ENCODE measurements at places on chromosomes 16 and 17.

- no peak for DNase-seq
Observed at GRCh38 chr17:1005361-1005946, 8.5 kb downstream of the TIMM22 start.

DNA sequence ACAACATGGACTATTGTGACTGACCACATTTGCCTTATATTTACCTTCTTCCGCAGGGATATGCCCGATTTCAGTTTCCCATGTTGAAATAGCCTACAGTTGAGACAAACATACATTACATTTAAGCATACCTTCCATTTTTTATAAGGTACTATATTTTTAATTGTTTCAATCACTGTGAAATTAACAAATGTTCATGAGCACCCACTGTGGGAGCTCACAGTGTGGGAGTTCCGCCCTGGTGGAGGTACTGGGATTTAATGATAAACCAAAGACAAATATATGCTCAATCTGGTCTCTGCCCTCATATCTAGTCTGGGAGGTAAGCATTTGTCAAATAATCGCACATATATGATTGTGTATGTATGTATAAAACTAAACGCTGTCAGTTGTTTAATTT lies 15.8 kb upstream of the TOX3 start:
- DNase-seq = no peak

DNA sequence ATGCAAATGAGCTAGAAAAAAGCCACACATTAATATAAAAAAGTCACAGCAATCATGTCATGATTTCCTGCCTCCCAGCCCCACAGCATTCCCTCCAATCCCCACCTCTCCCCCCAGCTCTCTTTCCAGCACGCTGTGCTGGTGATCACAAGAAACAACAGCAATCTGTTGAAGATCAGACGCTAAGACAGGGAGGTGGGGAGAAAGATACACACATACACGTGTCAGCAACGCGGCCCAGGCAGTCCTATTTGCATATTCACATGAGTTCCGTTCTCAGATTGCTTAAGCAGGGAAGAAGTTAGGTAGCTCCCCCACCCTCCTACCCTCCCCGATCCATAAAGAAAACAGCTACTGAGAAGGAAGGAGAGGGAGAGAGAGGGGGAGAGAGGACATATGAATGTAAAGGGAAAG lies 405.5 kb upstream of the PSMD7 start:
- DNase-seq = peak; percentile 90

DNA sequence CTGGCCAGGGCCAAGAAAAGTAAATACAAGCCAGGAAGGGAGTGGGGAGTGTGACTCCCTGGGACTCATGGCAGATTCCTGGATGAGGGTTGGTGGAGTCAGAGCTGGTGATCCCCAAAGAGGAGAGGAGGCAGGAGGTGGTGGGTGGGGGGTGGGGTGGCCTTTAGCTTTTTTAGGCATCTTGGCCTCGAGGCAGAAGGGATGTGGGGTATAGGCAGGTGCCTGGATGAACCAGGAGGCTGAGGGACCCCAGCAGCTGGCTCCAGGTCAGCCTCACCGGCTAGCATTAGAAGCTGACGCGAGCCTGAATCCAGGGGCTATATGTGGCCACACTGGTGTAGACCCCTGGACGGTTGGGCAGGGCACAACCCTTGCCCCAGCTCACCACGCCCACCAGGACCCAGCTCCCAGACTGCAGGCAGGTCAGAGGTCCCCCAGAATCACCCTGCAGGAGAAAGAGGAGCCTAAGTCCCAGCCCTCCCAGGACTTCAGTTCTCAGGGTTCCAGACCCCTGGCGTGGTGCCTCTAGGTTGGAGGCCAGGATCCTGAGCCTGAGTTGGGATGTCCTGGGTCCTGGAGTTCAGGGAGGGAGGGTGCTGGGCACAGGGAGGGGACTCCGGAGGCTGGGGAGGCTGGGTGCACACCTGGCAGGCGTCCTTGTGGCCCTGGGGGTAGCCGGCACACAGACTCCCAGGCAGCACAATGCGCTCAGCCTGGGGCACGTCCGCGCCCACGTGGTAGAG lies 2.8 kb downstream of the PRSS33 start:
- DNase-seq = no peak

DNA sequence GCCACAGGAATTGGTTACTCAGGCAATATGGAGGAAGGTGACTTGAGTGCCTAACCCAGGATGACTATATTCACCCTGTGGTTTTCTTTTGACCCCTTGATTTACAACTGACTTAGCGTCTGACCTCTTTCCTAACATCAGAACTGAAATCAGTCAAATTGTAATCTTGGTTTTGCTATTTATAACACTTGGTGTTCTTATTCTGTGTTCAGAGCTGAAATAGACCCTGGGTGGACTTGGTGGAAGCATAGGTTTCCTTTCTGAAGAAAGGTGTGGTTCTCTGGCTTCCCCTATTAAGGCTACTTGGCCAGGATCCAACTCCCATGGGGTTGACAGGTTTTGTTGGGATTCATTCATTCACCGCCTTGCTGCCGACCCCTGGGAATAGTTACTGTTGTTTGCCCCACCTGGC lies 80.8 kb downstream of the CLEC16A start:
- DNase-seq = no peak

GRCh38 chr17:11795906-11796305 lies 197.6 kb downstream of the DNAH9 start:
- DNase-seq = no peak

DNA sequence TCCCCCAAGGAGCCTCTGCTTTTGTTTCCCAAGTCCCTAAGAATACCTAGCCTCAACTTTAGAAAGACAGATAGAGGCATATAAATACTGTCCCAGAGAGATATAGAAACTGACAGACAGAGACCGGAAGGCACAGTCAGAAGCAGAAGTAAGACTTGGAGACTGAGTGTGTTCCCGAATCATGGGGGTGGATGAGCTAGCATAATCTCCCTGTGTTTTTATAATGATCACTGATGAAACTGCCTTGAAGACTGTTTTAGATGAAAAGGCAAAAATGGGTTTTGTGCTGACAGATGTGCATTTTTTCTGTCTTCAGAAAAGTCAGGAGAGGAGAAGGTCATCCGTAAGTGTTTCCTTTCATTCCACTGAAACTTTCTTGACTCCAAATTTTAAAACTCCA lies 8.3 kb upstream of the PSMD3 start:
- no peak for DNase-seq

DNA sequence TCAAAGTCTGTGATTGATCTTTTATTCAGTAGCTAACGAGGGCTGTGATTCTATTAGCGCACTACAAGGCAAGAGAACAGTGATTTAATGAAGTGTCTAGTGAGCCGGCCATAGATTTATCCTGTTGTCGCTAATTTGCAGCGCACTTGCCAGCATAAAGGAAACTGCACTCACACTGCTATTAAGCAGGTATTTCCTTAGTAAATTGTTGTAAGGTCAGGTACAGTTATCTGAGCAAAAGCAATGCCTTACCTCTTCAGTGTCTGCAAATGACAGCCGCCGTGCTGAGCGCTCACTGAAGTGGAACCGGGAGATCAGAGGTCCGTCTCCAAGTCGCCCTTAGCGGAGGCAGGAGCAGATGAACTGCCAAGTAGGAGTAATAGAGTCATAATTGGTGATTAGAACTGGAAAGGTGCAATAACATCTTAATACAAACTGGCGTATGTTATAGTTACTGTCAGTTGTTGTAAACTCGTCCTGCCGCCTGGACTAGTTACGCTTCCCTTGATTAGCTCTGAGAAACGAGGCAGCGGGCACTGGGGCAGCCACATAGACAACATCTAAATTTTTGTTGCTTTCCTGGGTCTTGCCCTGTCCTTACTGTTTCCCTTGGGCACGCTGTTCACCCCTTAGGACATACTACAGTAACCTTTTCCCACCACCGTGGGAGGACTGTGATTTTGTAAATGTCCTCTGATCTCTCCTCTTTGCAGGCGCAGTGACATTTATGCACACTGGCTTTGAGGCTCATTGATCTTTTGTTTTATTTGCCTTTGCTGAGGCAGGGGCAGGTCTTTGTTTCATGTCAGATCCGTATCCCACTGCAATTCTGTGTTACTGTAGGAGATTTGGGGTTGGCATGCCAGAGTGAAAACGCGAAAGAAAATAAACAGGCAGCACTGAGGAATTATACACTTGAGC lies 363.1 kb downstream of the WWOX start:
- peak; percentile 41 for DNase-seq

DNA sequence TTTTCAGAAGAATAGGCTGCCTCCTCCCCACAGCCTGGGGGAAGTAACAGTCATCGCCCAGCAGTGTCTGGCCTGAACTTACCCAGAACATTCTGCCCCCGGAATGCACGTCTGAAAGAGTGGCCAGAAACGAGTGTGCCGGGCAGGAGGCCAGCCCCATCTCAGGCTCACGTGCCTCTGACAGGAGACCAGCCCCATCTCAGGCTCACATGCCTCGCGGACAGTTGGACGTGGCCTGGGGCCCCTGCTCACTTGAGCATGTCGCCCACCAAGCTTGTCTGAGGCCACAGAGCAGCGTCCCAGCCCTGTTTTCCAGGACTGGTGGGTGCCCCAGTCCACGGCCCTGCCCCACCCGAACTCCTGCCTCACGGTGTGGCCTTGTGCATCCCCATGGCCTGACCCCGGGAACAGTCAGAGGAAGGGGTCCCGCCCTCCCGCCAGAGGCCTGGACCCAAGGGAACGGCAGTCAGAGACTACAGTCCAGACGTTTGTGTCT lies 16.3 kb upstream of the CDH15 start:
- DNase-seq = no peak

- no peak for DNase-seq
Observed at GRCh38 chr16:51222016-51222415, 70.9 kb upstream of the SALL1 start.

DNA sequence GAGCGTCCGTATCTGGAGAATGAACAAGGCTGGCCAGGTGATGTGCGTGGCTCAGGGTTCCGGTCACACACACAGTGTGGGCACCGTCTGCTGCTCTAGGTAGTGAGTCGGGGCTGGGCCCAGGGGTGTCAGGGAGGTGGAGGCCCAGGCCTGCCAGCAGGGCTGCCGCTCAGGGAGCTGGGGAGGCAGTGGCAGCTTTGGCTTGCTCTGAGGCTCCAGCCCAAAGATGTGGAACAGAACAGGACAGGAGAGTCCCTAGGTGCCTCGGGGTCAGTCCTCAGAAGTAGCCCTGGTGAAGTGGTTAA lies 4.3 kb downstream of the TBL3 start:
- no peak for DNase-seq

- DNase-seq = no peak
Observed at GRCh38 chr16:91484-91883, 13.5 kb downstream of the MPG start.

- no peak for DNase-seq
Observed at GRCh38 chr16:49593424-49594040, 219.9 kb downstream of the C16orf78 start.

DNA sequence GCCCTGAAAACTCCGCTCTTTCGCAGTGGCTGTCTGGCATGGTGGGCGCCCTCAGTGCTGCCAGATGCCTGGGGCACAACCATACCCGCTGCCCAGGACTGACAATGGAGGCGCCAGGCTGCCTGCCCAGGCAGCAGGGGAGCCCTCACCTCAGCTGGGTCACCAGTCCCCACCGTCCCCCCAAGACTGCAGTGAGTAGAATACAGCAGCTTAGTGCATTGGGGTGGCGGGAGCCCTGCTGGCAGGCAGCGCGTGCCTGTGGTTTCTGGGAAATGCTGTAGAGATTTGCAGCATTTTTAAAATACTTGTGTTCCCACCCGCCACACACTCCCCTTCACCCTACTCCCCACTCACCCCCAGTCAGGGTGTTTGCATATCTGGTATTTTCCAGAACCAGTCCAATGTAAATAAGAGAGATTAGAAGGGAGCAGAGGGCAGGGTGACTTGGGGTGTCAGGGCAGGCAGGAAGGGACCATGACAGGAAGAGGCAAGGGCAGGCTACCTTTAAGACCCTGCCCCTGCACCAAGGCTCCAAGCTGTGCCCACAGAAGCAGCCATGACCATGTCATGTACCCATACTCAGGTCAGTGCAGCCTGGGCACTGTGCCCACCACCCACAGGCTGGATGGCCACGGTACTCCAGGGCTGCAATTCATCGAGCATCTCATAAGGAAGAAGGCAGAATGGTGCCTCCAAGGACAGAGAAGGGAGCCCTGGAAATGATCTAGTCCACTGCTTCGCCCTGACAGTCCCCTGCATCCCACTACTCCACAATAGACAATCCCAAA lies 21.5 kb downstream of the MYO18A start:
- DNase-seq = no peak

GRCh38 chr17:32311028-32311536 lies 30.9 kb downstream of the C17orf75 start:
- DNase-seq = peak; percentile 79

GRCh38 chr16:86671486-86672178 lies 93.3 kb downstream of the FOXL1 start:
- no peak for DNase-seq
